K562 (cell line): ENCODE measurements at places on chromosomes 6 and 20. TPM values are rescaled to one million over a fixed set of nuclear protein-coding genes. Genes with fewer than 3 reads are reported as not detected.

Gene RGS17
- not detected in 2 replicates for polyA plus RNA-seq

DNA sequence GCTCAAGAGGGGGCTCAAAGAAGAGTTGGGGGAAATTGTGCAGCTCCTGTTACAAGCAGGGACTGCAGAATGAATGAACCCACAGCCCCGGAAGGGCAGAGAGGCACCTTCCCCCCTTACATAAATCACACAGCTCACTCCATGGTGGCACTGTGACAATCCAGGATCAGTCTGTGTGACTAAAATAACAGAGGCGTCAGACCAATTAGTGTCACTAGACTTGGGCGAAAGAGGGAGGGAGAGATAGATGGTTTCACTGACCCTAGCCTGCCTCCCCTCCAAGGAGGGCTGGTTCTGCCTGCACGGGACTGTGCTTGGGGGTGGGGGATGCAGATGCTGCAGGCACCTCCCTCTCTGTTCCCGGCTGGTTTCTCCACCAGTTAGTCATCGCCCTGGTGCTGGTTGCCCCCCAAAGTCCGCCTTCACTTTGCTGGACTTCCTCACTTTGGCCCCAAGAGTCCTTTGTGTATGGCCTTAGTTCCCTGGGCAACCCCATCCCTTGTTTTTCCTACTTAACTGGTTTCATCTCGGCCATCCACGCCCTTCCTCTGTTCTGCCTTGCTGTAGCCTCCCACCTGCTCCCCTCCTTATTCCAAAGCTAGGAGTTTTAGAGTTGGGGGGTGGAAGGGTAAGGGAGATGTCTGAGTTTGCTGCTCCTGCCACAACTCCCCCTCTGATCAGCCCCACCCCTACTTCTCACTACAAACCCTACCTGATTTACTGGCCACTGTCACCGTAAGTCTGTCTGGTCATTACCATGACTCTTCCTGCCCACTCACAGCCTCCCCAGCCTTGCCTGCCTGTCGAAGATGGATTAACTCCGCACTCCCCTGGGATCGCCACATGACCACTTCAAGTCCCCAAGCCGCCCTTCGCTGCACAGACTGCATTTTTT, 17.7 kb downstream of the CCDC167 start:
- peaks cover 68% of the 10 kb centered on the region; the same call in 2 of the 3 replicates for H3K36me3 ChIP-seq
- H3K27me3 ChIP-seq: no peaks in the 10 kb centered on the region
- H3K27ac ChIP-seq: no peak overlapping the region
- no peak overlapping the region for H3K4me3 ChIP-seq
- DNase-seq: no peak

Gene INSM1
- not detected in 2 replicates for polyA plus RNA-seq

DNA sequence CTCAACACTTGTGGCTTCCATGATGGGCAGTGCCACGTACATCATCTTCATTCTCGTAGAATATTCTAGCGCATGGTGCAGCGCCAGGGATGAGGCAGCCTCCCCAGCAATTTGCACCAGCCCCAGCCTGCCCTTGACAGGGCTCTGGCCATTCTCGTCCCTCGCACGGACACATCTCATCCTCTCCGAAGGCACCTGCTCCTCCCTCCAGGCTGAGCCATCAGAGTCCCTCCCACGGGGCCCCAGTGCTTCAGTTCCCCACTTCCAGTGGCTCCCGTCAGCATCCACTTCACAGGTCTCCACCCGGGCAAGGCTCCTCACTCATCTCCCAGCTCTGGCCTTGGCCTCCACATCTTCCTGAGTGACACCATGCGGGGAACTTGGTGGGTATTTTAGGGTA, 13.3 kb upstream of the PHACTR3 start:
- no peak overlapping the region for H3K4me3 ChIP-seq
- no peak overlapping the region for H3K27ac ChIP-seq
- H3K27me3 ChIP-seq: peaks cover 9% of the 10 kb centered on the region; the same call in 2 of the 3 replicates
- no peak for DNase-seq
- H3K4me1 ChIP-seq: no peaks in the 10 kb centered on the region

GRCh38 chr20:15902493-15902892, 670.8 kb downstream of the KIF16B start:
- DNase-seq: peak; percentile 3
- no peaks in the 10 kb centered on the region for H3K4me1 ChIP-seq
- H3K27ac ChIP-seq: no peak overlapping the region
- no peak overlapping the region for H3K4me3 ChIP-seq
- H3K36me3 ChIP-seq: no peaks in the 10 kb centered on the region

Gene IMPG1
- not detected in 2 replicates for polyA plus RNA-seq

- H3K27me3 ChIP-seq: peaks cover 23% of the 10 kb centered on the region
- no peaks in the 10 kb centered on the region for H3K4me1 ChIP-seq
Observed at GRCh38 chr6:40573221-40573620, 13.9 kb downstream of the LRFN2 start.

Gene MCM8
- polyA plus RNA-seq: 25.4 and 30.5 TPM in 2 replicates

DNA sequence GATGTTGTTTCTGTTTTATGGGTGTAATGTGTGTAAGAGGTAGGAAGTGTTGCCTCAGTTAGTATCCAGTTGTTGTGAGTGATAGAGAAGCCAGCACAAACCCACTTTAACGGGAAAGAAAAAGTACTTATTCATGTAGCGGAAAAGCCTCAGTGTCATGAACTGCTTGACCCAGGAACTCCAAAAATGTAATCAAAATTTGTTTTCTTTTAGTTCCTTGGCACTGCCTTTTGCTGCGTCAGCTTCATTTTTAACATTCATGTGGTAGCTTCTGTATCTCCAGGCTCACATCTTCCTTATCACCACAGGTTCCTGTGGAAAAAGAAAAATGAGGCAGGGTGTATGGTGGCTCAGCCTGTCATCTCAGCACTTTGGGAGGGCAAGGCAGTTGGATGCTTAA, 46.4 kb upstream of the CCDC28A start:
- no peak overlapping the region for H3K4me3 ChIP-seq
- H3K4me1 ChIP-seq: no peaks in the 10 kb centered on the region
- H3K27me3 ChIP-seq: no peaks in the 10 kb centered on the region
- no peak for DNase-seq

DNA sequence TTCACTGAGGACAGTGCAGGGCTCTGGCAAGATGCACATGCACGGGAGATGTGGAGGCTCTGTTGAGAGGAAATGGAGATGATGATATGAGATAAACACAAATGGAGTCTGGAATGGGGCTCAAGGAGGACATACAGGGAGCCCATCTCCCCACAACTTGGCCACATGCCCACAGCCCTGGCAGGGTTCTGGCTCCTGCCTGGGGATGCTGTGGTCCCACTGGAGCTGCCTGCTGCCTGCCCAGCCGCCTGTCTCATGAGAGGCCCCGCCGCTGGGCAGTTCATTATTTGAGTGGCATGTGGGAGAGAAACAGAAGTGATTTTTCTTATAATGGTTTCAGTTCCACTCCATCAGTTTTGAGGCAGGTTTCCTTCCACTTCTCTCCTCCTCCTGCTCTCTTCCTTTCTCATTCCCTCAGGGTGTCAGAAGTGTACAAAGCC, 133.6 kb upstream of the TRAF3IP2 start:
- no peak overlapping the region for H3K4me3 ChIP-seq
- peaks cover 2% of the 10 kb centered on the region; the same call in 2 of the 3 replicates for H3K27me3 ChIP-seq
- DNase-seq: no peak
- H3K4me1 ChIP-seq: no peaks in the 10 kb centered on the region
- no peak overlapping the region for H3K27ac ChIP-seq

Gene HEY2
- 0.07 TPM in 1 of 2 replicates, not detected in the other for polyA plus RNA-seq

Gene SRMS
- not detected in 2 replicates for polyA plus RNA-seq

GRCh38 chr6:122770835-122771601, 8.5 kb upstream of the FABP7 start:
- no peak overlapping the region for H3K27ac ChIP-seq
- no peaks in the 10 kb centered on the region for H3K4me1 ChIP-seq
- DNase-seq: no peak
- H3K36me3 ChIP-seq: no peaks in the 10 kb centered on the region

- peak overlapping the region; percentile 63 for H3K27ac ChIP-seq
- H3K27me3 ChIP-seq: no peaks in the 10 kb centered on the region; the same call in 2 of the 3 replicates
- H3K36me3 ChIP-seq: no peaks in the 10 kb centered on the region
- DNase-seq: peak; percentile 74
- no peak overlapping the region for H3K4me3 ChIP-seq
Observed at GRCh38 chr6:41201764-41202173, 820 bp upstream of the TREML2 start.

GRCh38 chr6:36625158-36625919, 31.2 kb downstream of the SRSF3 start:
- no peaks in the 10 kb centered on the region for H3K4me1 ChIP-seq
- H3K27me3 ChIP-seq: peaks cover 31% of the 10 kb centered on the region
- no peak for DNase-seq
- H3K27ac ChIP-seq: no peak overlapping the region
- H3K36me3 ChIP-seq: no peaks in the 10 kb centered on the region
- no peak overlapping the region for H3K4me3 ChIP-seq

Gene FAM83C
- not detected in 2 replicates for polyA plus RNA-seq

GRCh38 chr6:35587167-35587566, 74.5 kb upstream of the TULP1 start:
- no peaks in the 10 kb centered on the region for H3K27me3 ChIP-seq
- no peak for DNase-seq
- peaks cover 84% of the 10 kb centered on the region for H3K36me3 ChIP-seq
- no peak overlapping the region for H3K27ac ChIP-seq

DNA sequence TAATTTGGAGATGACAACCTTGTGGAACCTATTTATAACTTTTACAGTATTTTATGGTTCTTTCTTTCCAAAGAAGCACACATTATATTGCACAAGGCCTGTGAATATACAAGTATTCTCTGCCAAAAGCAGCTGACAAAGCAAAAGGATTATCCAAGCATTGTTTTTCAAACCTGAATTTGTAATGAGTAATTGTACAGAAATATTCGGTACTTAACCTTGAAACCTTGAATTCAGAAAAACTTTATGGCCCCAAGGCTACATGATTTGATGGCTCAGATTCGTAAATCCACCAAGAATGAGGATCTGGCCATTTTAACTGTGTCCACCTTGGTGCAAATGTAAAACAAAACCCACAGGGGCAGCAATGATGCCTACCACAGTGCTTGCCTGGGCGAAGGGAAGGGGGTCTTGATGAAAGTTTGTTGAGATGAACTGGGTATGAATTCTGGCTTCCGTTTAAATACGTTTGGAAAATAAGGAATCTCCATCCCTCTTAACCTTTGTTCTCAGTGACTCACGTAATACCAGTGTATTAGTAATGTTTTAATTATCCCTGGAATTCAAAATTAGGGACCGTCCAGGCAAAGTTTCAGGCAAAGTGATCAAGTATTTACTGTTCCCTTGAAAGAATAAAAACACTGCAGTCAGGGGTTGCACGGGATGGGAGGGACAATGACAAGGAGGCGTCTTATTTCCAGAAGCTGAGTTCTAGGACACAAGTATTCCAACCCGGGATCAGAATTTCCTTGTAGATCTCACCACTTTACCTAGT, 2.7 kb upstream of the RBM24 start:
- peaks cover 14% of the 10 kb centered on the region; the same call in 1 of the 2 replicates for H3K4me1 ChIP-seq
- peaks cover 9% of the 10 kb centered on the region for H3K27me3 ChIP-seq
- DNase-seq: no peak
- no peak overlapping the region for H3K4me3 ChIP-seq
- no peaks in the 10 kb centered on the region for H3K36me3 ChIP-seq

- H3K36me3 ChIP-seq: no peaks in the 10 kb centered on the region
- DNase-seq: no peak
- no peak overlapping the region for H3K4me3 ChIP-seq
- peaks cover 73% of the 10 kb centered on the region for H3K4me1 ChIP-seq
Observed at GRCh38 chr6:157759028-157759427, 64.0 kb upstream of the SNX9 start.

DNA sequence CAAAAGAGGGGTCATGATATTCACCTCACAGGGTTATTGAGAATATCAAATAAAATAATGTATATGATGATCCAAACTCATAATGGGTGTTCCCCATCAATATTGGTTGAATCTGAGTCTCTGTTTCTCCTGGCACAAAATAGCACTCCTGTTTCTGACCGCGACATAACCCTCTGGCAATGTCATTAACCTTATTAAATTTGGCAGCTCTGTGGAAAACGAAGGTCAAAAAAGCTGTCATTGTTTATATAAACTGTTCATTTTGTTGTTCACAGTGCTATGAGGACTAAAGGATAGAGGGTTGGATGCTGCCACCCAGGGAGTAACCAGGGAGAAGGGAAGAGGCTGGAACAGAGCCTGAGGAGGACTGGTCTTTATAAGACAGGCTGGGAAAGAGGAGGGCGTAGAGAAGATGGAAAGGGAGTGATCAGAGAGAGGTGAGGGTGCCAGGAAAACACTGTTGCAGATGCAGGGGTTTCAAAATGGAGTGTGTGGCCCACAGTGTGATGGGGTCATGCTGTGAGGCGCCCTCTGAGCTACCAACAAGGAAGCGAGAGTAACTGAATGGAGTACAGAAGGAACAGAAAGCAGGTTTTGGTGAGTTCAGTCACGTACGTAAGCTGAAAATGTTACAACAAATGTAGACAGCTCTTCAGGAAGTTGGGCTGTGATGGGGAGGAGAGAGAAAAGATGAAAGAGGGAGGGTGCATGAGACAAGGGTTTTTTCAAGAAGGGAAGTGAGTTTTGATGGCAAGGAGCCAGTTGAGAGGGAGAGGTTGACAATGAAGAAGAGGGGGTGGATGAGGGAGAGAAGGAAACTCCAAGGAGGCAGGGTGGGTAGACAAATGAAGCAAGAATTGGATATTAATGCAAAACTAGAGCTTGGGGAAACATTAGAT, 251.6 kb upstream of the TAB2 start:
- H3K27ac ChIP-seq: no peak overlapping the region
- no peak for DNase-seq
- peaks cover 32% of the 10 kb centered on the region for H3K27me3 ChIP-seq
- no peak overlapping the region for H3K4me3 ChIP-seq

- no peaks in the 10 kb centered on the region for H3K27me3 ChIP-seq
- H3K36me3 ChIP-seq: peaks cover 47% of the 10 kb centered on the region
- H3K27ac ChIP-seq: no peak overlapping the region
- no peak overlapping the region for H3K4me3 ChIP-seq
Observed at GRCh38 chr6:166330612-166331011, 11.7 kb downstream of the SFT2D1 start.

DNA sequence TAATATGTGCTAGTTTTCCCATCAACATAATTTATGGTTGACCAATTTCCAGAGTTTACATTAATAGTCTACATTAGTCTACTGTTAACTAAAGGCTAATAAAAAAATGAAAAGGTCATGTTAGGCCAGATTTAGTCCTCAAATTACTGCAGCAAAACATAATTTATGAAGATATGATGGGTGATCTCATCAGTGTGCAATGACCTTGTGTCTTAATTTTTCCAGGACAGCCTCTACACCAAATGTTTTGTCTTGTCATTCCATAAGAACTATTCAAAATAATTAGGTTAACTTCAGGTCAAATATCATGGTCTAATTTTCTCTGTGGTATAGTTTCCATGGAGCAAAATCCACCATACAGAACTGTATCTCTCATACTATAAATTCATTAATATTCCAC, 234.2 kb downstream of the COL12A1 start:
- DNase-seq: no peak
- H3K27ac ChIP-seq: no peak overlapping the region
- no peaks in the 10 kb centered on the region for H3K4me1 ChIP-seq
- no peaks in the 10 kb centered on the region for H3K27me3 ChIP-seq
- no peak overlapping the region for H3K4me3 ChIP-seq

GRCh38 chr20:828987-829386, 4.5 kb upstream of the FAM110A start:
- DNase-seq: peak; percentile 70
- no peaks in the 10 kb centered on the region for H3K36me3 ChIP-seq
- no peak overlapping the region; the same call in 1 of the 2 replicates for H3K4me3 ChIP-seq
- H3K4me1 ChIP-seq: peaks cover 19% of the 10 kb centered on the region
